Effector memory CD8-positive, alpha-beta T cell (primary cell): ENCODE measurements at places on chromosomes 6 and 20.

DNA sequence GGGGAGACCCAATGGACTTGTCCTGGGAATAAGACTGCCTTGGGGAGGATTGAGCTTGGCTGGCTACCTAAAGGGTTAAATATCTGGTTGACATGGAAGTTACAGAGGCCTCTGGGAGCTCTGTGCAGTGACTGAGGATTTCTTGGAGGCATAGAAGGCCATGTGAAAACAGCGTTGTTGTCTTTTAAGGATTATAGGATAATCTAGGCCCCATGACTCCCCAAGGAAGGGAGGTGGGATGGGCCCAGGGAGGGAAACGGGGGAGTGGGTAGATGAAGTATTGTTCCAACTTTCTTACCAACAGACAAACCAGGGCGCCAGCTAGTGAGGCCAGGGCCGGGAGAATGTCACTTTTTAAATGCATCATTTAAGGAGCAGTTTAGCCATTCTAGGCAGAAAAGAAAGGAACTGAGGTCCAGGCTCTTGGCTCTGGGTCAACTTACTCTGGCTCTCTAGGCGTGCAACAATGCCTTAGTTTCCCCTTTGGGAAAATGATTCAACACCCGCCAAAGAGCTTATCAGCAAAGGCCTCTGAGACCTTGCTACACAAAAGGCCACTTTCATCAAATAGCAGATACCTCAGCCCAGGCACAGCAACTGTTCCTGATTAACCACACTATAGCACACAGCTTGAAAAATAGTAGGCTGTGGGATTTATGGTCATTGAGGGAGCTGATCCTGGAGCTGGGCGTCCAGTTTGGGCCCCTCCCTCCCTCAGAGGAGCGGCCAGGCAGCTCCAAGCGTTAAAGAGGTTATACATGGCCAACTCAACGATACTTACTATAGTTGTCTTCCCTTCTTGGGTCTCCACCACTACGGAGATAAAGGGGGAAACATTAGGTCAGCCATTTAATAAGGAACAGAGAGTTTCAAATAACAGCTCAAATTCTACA, 7.0 kb downstream of the MRPS18A start:
- H3K4me3 ChIP-seq = no peak overlapping the region
- H3K4me1 ChIP-seq = peaks cover 14% of the 10 kb centered on the region
- H3K27me3 ChIP-seq = no peaks in the 10 kb centered on the region
- H3K27ac ChIP-seq = no peak overlapping the region

DNA sequence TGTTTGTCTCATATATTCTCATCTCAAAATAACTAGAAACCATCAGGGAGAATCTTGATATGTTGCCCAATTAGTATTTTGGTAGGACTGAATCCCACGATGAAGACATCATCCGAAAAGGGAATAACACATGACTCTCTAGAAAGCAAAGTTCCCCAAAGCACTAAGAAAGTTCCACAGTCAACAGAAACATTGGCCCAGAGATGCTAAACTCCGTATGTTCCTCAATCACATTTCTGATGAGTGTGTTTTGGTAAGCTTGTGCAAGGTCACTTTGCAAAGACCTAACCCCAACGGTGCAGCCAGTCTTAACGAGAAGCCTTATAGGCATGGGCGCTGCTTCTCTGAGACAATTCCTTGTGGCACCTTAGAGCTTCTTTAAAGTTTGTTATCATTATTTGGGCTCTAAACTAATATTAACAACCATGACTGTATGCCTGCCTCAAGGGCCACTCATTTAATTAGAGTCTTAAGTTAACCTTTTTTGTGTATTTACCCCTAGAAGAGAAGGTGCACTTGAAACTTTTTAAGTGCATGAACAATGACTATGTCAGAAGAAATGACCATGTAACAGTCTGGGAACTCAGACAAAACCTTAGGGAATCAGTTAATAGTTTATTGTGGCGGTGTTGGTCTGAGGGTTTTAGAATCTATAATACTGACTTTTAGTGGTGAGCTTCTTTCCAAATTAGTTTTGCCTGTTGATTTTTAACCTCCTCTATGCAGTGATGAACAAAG, 202.0 kb upstream of the RAB32 start:
- H3K4me1 ChIP-seq = no peaks in the 10 kb centered on the region
- H3K27ac ChIP-seq = no peak overlapping the region
- H3K36me3 ChIP-seq = no peaks in the 10 kb centered on the region
- DNase-seq = no peak
- H3K27me3 ChIP-seq = no peaks in the 10 kb centered on the region

DNA sequence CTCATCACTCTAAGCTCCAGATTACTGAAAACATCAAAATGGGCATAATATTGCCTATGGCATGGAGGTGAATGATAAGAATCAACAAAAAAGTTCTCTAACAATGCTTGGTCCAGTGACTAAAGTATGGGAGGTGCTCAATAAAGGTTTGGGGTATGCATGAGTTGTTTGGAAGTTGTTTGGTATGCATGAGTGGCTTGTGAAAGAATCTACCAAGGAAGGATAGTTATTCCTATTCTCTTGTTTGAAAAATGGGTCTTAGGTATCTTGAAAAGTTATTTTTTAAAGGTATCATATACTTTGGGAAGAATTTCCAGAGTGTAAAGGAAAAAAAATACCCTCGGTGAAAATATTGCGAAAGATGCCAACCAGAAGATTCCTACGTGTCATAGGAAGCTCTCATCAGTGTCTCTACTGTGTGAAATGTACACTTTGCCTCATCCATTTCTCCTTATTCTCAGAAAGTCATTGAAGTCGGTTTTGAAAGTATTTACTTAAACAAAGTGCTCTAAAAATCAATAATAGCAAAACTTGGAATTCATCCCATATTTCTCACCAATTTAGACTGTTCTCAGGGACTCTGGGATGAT, 449.8 kb downstream of the ADGRB3 start:
- no peak for DNase-seq
- no peaks in the 10 kb centered on the region for H3K4me1 ChIP-seq
- H3K27me3 ChIP-seq = no peaks in the 10 kb centered on the region
- no peak overlapping the region for H3K27ac ChIP-seq
- H3K4me3 ChIP-seq = no peak overlapping the region
- no peaks in the 10 kb centered on the region for H3K36me3 ChIP-seq

GRCh38 chr20:13990465-13990864, at the start of gene SEL1L2:
Gene SEL1L2 (minus strand): TSS chr20:13990614. CDS start chr20:13990534, 80 bp downstream.
- no peaks in the 10 kb centered on the region for H3K27me3 ChIP-seq
- DNase-seq = no peak
- no peak within 1 kb of the TSS for H3K4me3 ChIP-seq
- H3K4me1 ChIP-seq = no peaks in the 10 kb centered on the region
- H3K27ac ChIP-seq = no peak within 1 kb of the TSS
- H3K36me3 ChIP-seq = no peaks in the 10 kb centered on the region

DNA sequence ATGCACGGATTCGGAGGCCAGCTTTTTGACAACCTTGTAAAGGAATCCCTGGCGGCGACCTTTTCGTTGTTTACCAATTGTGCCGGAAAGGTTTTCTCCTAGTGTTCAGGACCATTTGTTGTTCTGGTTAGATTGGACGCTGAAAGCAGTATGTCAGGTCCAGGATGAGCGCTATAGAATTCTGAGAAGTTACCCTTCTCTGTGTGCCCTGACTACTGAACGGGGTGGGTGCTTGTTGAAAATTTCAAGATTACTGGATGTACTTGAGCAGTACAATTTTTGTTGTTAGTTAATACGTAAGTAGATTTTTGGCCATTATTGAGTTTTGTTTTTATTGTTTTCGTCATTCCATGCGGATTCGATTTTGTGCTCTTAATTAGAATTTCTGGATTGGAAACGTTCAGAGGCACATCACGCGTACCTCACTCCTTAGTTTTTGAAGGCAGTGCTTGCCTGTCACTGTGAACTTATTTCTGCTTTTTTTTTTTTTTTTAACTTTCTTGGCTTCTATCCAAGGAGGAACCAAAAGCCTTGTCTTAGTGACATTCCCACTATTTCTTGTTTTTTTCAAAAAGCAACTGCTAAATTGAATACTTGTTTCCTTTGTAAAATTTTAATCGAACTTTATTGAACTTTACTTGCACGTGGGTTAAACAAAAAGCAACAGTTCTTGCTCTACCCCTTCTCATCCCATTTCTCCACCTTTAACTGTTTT, 898 bp downstream of the XRN2 start:
- H3K27me3 ChIP-seq = no peaks in the 10 kb centered on the region
- H3K4me3 ChIP-seq = peak overlapping the region; percentile 95
- peaks cover 18% of the 10 kb centered on the region for H3K36me3 ChIP-seq
- H3K4me1 ChIP-seq = peaks cover 30% of the 10 kb centered on the region
- no peak for DNase-seq

GRCh38 chr6:135531954-135532490, 34.5 kb upstream of the AHI1 start:
- no peaks in the 10 kb centered on the region for H3K36me3 ChIP-seq
- no peak overlapping the region for H3K27ac ChIP-seq
- H3K4me3 ChIP-seq = no peak overlapping the region
- peaks cover 3% of the 10 kb centered on the region for H3K4me1 ChIP-seq
- H3K27me3 ChIP-seq = no peaks in the 10 kb centered on the region

DNA sequence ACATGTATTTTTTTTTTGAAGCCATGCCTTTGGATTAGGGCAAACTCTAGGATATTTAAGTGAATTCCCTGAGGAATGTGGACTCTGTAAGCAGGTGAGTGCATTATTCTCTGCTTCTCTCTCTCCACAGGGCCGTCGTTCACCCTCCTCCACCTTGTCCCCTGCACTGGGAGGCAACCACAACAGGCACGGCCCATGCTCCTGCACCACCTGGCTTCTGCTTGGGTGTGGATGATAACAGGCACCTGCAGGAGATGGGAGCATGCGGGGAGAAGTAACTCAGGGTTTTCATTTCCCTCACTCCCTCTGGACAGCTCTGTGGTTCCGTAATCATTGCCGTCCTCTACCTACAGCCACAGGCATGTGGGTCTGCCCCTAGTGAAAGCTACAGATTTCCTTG, 43.4 kb downstream of the HLA-C start:
- H3K4me3 ChIP-seq = no peak overlapping the region
- H3K27me3 ChIP-seq = peaks cover 62% of the 10 kb centered on the region
- peaks cover 3% of the 10 kb centered on the region for H3K4me1 ChIP-seq
- no peak overlapping the region for H3K27ac ChIP-seq

DNA sequence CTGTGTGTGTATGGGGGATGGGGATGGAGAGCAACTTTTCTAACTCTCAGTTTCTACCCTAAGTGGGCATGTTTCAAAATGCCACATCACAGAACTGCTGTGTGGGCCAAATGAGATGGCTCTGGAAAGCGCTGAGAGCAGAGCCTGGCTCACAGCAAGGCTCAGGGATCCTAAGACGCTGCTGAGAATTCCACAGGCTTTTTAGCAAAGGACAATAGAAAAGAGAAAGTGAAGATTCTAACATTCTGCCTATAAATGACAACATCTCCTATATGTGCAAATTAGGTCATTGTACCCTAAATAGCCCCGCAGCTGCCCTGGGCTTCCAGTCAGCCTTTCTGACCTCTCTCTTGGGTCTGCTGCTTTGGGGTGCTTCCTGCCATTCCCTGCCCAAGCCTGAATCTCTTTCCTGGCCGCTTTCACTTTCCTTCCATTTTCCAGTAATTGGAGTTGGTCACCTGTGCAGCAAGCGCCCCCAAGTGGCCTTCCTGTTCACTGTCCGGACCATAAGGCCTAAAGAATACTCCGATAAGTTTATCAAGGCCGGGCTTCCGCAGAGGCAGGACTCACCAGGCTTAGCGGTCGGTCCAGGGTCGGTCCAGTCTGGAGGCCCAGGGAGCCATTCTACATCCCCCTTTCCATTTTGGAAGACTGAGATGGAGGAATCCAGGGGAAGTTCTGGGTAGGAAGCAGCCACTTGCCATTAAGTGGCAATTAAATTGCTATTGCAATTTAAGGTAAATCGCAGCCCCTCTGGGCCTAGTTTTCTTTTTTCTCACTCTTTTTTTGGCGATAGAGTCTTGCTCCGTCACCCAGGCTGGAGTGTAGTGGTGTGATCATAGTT, 6.7 kb upstream of the DDR1 start:
- H3K27me3 ChIP-seq = no peaks in the 10 kb centered on the region
- peak; percentile 58 for DNase-seq
- peaks cover 8% of the 10 kb centered on the region for H3K4me1 ChIP-seq
- no peaks in the 10 kb centered on the region for H3K36me3 ChIP-seq
